ENCODE measurements at places on chromosomes 2 and 18.

GRCh38 chr2:240565333-240566202 is 2.7 kb upstream of the RNPEPL1 start:
- peak; percentile 98 for DNase-seq

GRCh38 chr2:174292908-174293307 is 41.8 kb upstream of the SP9 start:
- DNase-seq: no peak

DNA sequence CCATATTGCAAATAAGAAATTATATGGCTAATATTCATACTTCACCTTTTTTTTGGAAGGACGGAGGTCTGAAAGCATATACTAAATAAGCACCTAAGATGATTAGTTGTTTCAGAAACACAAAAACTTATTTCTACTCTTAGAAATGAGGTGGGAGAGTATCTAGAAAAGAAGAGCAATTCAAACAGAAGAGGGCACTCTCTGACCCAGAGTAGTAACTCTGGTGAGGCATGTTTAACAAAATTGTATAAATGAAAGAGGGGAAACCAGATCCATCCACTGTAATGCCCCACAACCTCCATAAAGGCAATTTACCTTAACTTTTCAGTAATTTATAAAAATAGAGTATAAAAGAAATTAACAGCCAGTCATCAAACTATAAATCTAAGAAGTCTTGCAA is 669.6 kb upstream of the VRK2 start:
- no peak for DNase-seq

GRCh38 chr18:3225588-3225987 is 5.8 kb upstream of the MYOM1 start:
- DNase-seq: no peak

DNA sequence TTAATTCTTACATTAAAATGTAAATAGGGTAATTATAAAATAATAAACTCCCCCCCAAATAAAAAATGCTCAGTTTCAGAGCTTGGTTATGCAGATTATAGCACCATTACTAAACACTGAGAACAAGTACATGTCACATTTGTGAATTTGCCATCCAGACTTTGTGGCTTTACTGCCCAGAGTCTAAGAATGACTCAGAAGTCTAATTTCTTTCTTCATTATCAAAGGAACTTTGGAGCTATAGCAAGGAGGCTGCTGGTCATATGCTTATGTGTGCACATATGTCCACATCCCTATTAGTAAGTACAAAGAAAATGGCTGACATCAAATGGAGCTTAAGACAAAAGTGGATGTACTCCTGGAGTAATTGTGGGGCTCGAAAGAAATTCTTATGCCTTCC is 248.5 kb upstream of the SESTD1 start:
- DNase-seq: no peak

DNA sequence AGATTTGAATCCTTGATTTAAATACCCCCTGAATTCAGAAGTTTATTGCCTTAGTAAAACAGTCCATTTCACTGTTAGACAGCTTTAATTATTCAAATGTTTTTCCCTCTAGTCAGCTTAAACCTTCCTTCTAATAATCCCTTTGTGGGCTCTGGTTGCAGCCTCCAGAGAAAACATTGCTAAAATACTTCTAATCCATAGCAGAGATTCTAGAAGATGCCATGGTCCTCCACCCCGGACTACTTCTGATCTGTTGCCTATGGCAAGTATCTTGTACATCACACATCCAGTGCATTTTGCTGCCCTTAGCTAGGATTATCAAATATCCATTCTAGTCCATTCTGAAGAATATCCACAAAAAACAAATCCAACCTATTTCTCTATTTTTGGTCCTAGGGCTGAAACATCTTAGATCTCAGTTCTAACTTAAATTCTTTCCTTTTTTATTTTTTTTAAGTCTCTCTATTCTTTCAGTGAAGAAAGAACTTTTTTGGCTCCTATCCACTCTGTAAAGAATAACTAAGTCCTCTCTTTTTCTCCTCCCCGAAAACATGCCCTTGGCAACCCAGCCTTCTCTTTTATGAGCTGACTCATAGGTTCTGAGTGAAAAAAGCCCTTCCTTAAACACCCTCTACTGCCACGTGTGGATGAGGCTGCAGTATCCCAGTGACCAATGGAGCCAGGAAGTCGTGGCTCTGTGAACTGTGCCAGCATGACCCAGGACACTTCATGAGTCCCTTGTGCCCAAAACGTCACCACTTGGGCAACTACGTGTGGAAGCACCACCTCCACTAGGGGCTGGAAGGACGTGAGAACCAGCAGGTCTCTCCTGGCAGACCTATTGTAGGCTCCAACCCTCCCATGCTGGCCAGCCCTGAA is 349.8 kb downstream of the TNS1 start:
- DNase-seq: no peak
